ENCODE measurements at places on chromosomes 5 and 9. TPM values are rescaled to one million over a fixed set of nuclear protein-coding genes. Genes with fewer than 3 reads are reported as not detected.
A peak's percentile ranks its signal among the peaks of the same experiment; 100 is the strongest.

The TNFSF8 gene
- not detected for polyA plus RNA-seq

DNA sequence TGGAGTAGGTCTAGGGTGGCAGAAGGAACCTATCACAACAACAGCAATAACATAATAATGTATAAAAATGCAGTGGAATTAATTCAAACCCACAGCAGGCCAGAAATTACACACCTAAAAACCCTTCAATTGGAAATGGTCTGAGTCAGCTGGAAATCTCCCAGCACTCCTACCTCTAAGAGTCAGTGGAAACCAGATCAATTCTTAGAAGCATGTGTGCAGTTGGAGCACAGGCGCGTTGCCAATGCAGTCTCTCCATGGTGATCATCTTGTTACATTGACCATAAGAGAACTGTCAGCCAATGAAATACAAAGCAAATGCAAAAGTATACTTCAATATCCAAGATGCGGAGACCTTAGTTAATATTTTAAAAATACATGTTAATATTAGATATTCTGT lies 15.1 kb upstream of the CSNK1G3 start:
- DNase-seq, result peak; percentile 32

DNA sequence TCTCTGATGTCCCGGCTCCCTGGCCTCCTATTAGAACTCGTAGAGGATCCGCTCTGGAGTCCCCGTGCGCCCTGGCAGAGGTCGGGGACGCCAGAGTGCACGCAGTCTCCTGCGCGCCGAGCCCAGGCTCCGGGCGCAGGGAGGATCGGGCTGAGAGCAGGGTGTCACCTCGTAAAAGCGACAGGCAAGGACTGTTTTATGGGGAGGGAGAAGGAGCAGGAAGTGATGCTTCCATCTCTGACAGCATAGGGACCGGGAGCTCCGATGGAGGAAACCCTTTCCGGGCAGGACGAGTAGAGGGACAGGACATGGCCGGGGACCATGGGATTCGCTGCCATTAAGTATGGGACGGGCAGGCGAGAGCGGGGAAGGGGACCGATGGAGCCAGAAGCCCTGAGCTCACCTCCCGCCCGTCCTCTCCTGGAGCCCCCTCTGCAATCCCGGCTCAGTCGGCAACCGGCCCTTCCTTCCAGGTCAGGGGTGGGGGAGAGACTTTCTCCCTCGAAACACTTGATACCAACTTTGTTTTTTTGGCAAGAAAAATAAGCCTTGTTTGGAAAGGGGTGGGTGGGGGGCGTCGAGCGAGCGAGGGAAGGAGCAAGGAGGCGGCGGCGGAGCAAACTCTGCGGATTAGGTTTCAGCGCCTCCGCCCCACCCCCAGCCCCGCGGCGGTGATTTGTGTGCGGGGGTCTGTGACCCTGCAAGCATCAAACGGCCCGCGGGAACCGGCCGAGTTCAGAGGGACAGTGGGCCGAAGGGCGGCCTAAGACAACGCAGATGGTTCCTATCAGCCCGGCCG lies 12.6 kb downstream of the LMX1B start:
- no peak for DNase-seq

DNA sequence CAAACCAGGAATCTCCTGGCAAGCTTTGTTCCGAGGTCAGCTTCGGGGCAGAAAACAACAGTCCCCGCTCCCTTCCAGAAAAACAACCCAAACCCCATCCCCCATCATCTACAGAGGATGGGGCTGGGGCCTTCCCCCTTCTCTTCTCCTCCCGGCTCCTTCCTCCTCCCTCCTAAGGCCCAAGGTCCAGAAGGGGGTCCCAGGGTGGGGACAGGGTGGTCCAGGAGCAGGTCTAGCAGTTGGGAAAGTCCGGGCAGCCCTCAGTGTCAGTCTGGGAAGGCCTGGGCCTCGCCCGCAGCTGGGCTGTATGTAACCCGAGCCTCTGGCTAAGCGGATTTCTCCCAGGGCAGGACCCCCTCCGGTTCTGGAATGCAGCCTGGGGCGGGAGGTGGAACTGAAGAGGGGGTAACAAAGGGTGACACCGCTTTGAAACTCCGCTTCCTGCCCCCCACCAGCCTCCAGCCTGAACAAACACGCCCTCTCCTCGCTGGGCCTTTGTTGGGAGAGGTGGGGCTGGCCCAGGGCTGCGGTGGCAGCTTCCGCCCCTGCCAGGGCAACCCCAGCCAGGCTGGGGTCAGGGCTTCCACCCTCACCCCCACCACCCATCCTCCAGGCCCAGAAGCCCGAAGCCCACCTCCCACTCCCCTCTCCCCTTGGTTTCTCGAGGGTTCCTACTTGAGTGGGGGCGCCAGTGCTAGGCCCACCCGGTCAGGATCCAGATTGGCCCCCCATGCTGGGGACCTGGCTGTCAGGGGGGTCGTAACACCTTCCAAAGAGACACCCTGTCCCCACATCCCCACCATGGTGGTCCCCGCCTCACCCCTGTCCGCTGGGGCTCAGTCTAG lies 63.5 kb downstream of the C9orf50 start:
- DNase-seq, result no peak

GRCh38 chr5:31860726-31861433 lies 221.9 kb downstream of the PDZD2 start:
- DNase-seq, result peak; percentile 34

DNA sequence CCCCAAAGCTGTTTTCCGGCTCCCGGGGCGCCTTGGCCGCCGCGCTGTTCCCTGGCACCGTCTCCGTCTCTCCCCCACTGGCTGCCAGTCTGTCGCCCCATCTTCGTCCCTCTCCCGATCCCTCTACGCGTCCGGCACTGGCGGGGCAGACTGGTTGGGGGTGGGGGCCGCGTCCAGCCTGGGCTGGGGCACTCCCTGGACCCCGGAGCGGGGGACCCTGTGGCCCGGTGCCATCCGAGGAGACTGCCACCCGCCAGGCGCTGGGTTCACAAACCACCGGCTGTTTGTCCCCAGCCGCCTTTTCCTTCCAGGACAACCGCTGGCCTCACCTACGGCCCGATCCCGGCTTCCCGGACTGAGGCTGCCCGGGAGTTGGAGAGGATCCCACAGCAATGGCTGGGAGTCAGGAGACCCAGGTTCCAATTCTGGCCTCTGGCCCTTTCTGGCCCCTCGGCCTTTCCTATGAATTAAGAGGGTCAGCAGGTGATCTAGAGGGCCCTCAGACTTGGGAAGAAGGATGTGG lies 1.0 kb upstream of the FIBCD1 start:
- DNase-seq, result no peak

DNA sequence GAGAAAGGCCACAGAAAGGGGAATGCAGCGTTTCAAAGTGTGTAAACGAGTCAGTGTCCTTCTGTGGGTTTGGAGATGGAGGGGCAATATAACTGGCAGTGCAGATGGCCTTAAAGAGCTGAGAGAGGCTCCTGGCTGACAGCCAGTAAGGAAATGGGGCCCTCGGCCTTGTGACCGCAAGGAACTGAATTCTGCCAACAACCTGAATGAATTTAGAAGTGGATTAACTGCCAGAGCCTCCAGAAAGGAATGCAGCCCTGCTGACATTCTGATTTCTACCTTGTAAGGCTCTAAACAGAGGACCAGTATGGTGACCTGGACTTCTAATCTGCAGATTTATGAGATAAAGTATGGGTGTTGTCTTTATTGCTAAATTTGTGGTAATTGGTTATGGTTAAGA lies 17.5 kb upstream of the NREP start:
- DNase-seq, result peak; percentile 12

GRCh38 chr5:151721087-151721646 lies 34.5 kb upstream of the SPARC start:
- DNase-seq, result peak; percentile 60

DNA sequence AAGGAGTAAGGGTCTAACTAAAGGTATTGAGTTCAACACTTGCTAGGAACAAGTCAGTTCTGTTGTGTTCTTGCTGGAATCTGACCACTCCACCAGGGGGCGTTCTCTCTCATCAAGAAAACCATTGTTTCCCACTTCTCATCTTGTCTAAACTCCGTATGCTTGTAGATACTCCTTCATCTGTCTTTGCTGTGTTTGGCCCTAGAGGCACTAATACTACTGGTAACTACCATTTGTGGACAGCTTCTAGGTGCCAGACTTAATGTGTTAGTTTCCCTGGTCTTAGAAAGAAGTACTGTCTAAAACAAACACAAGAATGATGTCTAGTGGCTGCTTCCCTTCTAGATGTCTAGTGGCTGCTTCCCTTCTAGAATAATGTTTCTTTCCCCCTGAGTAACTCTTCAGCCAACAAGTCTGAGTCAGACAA lies 18.7 kb upstream of the PTPDC1 start:
- DNase-seq, result peak; percentile 69
